ENCODE measurements at places on chromosomes 11 and 22.

GRCh38 chr11:27388001-27388400, 25.0 kb upstream of the CCDC34 start:
- DNase-seq = no peak

DNA sequence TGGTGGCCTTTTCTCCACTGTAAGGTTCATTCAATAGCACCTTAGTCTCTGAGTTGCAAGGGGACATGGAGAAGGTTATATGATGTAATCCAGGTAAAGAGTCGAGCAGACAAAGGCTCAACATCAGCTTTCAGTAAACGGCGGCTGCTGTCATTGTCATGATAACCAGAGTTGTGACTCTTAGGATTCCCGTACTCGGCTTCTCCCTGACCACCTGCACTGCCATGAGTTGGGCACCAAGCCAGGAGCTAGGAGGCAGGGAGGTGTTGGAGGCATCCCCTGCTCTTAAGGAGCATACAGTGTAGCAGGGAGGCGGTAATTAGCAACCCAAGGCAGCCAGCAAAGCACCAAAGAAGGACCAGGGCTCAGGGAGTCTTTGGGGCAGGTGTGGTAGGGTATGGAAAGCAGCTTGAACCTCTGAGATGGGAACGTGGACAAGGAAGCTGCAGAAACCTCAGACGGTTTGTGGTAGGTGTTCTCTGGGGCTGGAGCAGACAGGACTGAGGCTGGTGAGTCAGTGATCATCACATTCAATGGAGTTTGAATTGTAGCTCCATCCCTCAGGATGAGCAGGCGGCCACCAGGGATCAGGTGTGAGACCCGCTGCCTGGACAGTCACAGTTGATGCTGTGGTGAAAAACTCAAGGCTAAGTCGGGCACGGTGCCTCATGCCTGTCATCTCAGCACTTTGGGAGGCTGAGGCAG, 31.7 kb downstream of the LIF start:
- DNase-seq = no peak

- DNase-seq = no peak
Measured at GRCh38 chr11:94303966-94304958, at the start of gene IZUMO1R. Gene IZUMO1R, plus strand, starts transcription at chr11:94304580. Its CDS starts 1,057 bp downstream, at chr11:94305637.

- no peak for DNase-seq
Measured at GRCh38 chr22:37545703-37546436, 14.4 kb upstream of the CDC42EP1 start.

GRCh38 chr11:120089036-120090001, 48.6 kb downstream of the TRIM29 start:
- DNase-seq = no peak

Measured in HL-60 (cell line).